ENCODE measurements at places on chromosomes 11 and 22. TPM values are rescaled to one million over a fixed set of nuclear protein-coding genes. Genes with fewer than 3 reads are reported as not detected.

DNA sequence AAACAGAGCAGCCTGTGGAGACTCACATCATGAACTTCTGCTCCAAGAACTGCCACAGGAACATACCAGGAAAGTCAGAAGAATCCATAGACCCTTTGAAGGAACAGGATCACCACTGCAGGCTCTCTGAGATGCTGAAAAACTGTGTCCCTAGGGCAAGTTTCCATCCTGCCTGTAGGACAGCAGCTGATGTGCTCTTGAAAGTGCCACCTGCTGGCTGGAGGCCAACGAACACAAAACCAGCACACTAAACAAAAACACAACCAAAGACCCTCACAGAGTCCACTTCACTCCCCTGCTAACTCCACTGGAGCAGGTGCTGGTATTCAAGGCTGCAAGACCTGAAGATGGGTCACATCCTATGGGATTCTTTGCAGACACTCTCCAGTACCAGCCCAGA, 12.0 kb upstream of the NXPE1 start:
- DNase-seq: no peak

DNA sequence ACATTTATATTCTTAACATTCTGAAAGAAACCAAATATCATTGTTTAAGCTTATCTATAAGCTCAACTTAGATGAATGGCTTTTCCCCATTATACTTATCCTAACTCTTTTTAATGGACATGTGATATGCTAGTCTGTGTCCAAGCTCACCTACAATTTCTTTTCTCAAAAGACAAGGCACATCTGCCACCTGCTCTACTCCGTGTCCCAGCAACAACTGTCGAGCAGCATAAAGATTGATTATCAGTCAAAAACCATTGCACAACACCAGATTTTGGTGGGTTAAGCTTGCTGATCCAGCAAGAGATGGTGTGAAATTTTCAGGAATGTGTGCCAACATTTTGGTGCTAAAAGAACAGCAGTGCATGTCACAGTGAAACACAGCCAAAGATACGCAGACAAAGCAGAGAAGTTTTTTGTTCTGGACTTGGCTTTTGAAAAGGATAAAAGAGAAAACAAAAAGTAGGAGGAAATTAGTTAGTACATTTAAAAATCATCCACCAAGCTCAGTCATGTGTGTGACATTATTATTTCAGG, 65.8 kb downstream of the DCDC1 start:
- DNase-seq: no peak

- DNase-seq: peak; percentile 53
Observed at GRCh38 chr22:40436505-40437431, 66.4 kb downstream of the SGSM3 start.

DNA sequence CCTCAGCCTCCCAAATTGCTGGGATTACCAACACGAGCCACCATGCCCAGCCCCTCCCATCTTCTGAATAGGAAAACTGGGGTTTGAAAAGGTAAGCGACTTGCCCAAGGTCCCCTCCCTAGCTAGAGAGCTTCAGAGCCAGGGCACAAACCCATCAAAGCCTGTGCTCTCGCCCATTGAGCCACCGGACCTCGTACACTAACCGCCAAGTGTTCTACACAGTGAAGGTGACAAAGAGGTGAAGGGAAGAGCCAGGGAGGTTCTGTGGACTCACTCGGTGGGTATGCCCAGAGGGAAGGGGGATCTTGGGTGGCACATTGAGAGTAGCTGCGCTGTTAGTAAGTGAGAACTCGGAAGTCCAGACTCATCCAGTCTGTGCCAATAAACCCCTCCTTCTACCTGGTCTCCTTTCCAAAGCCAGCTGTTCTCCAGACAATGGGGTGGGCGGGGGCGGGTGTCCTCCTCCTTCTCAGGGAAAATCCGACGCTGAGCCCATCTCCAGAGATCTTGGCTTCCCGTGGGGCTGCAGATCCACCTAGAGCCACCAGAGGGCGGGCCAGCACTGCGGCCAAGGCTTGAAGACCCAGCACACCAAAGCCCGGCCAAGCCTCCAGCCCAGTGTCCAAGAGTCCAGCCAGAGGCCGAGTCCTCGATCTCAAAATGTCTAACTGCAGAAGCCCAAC, 3.2 kb upstream of the RTN4RL2 start:
- DNase-seq: peak; percentile 79

- peak; percentile 26 for DNase-seq
Observed at GRCh38 chr11:106156290-106156937, 79.0 kb downstream of the AASDHPPT start.

DNA sequence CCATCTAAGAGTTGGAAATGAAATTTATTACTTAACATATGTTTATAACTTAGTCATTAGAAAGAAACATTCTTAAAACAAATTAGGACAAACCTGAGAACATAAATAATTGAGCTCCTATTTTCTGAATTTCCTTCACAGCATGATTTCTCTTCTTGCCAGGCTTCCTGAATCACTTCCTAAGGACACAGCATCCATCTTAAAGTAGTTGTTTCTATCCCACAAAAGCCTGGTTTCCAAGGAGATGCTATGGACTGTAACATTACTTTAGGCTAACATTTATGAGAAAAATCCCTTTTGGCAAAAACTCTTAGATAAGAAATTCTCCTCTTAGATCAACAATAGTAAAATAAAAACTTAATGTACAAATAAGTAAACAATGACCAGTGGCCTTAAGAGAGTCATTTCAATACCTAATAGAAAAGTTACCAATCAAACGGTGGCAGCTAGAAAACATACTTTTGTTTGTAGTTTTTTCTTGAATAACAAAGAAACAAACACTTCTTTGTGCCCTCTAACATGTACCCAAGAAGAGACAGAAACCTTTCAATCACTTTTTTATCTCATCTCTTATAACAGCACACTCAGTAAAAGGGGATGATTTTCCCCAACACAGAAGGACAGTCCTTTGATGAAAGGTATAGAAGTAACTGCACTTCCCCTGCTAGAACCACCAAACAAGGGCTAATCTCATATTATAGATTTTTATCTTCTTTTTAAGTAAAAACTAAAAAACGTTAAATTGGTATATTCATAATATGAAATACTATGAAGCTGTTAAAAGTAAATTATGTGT, 74.5 kb downstream of the TTC28 start:
- no peak for DNase-seq

GRCh38 chr11:80023386-80023785, 582.6 kb upstream of the TENM4 start:
- no peak for DNase-seq

GRCh38 chr11:8838248-8838647, 72.7 kb upstream of the AKIP1 start:
- no peak for DNase-seq

- no peak for DNase-seq
Observed at GRCh38 chr11:113163291-113164030, 150.9 kb upstream of the TTC12 start.

DNA sequence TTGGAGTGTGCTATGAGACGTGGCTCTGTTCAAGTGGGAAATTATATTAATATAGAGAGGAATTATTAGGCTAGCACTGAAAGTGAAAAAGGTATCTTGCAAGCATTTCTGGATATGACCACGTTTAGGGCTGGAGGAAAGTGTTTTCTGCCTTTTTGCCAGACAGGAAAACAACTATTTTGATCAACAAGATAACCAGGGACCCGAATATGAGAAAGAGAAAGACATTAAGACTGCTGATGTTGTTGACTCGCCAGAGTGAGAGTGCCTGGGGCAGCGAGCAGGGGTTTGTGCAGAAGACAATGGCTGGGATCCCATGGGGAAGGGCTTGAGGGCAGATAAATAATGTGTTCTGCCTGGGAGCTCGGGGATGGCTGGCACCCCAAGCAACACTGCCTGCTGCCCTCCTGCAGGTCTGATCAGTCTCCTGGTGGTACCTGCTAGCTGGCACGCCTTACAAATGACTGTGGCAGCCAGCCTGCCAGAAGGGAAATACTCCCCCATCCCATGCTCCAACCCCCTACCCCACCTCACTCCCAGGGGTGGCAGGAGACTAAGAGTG, 23.1 kb upstream of the CHST1 start:
- DNase-seq: no peak

The MRGPRE gene
- total RNA-seq: not detected

The CRYBB2 gene
- not detected for total RNA-seq

The PARVG gene
- total RNA-seq: 0.57 TPM

The OR51B4 gene
- 43.7 TPM for total RNA-seq

The IGF2 gene
- total RNA-seq: 17.9 TPM

The VSIG2 gene
- not detected for total RNA-seq

The FAM180B gene
- not detected for total RNA-seq
